ENCODE measurements at places on chromosomes 5 and 9.

DNA sequence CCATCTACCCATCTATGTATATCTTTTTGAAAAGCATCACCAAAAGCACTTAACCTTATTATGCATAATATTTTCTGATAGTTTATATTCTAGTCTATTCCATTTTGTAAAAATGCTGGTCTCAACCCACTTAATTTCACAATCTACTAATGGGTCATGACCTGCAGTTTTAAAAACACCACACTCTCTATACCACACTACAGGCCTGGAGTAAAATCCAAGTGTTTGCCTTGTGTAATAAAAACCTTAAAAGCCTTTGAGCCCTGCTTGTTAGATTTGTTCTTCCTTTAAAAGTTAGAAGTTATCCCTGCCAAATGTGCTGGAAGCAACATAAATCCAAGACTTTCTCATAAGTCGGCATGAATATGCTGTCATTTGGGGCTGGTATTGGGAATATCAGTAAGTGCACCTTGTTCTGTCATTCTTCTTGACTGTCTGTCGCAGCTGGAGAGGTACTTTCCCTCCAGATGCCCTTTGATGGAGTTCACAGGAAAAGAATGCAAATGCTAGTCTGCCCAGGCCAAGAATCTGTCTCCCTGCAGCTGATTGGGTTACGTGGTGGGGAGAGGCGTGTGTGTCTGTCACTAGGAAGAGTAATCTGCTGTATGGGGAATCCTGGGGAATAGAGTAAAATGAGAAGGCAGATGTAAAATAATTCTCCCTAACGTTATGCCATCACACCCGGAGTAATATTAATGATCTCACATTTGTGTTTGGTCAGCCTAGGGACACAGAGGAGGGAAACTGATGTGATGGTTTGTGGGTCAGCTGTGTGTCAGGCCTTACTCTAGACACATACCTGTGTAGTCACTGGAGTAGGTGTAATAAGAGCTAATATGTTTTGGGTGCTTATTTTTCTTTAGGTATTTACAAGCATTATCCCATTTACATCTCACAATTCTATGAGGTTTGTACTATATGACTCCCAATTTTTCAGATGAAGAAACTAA, 79.4 kb downstream of the ZNF366 start:
- no peak for DNase-seq

- DNase-seq: no peak
These were observed 287.8 kb downstream of the TLR4 start for GRCh38 chr9:117992006-117992405.

- no peak for DNase-seq
These were observed 66.0 kb upstream of the RNF130 start for GRCh38 chr5:180137401-180138213.

DNA sequence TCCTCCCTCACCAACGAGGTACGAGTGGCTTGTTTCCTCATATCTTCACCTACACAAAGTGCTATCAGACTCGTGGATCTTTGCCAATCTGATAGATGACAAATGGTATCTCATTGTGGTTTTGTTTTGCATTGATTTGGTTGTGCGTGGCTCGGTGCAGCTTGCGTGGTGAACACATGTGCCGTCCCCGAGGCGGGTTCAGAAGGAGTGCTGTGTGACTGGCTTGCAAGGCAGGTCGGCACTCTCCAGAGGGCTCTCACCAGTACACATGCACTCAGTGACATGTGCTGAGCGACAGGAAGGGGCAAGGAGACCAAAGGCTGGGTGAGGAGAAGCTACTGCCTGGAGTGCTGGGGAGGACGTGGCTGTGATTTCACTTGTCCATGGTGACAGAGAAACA, 95.3 kb upstream of the PITX1 start:
- DNase-seq: no peak

DNA sequence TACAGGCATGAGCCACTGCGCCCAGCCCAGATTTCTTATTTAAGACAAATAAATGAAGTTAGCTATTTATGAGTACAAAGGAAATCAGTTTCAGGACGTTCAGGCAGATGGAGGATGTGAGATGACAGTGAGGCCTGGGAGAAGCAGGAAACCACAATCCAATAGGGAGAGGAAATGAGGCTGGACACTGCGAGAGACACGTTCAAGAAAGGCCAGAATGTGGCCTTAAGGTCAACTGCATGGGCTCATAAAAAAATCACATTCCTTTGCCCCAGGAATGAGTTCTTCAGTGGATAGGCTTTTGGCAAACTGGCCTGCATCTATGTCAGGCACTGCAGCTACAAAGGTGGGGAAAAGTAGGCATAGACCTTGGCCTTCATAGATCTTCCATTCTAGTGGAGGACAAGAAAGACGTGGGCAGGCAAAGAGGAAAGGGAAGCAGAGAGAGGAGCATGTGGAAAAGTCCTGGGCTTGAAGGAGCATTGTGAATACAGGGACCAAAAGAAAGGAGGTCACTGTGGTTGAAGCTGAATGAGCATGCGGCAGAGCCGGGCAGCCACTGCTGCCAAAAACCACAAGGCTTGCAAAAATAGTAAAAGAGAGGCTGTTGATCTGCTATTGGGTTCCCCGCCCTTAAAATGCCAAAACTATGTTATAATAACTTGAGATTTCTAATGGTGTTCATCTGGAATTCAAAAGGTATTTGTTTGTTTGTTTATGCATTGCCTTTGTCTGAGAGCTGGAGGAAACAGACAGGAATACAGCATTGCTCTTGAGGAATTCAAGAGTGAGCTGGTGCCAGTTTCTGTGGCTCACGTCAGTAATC, 133.0 kb downstream of the GNA14 start:
- DNase-seq: no peak

DNA sequence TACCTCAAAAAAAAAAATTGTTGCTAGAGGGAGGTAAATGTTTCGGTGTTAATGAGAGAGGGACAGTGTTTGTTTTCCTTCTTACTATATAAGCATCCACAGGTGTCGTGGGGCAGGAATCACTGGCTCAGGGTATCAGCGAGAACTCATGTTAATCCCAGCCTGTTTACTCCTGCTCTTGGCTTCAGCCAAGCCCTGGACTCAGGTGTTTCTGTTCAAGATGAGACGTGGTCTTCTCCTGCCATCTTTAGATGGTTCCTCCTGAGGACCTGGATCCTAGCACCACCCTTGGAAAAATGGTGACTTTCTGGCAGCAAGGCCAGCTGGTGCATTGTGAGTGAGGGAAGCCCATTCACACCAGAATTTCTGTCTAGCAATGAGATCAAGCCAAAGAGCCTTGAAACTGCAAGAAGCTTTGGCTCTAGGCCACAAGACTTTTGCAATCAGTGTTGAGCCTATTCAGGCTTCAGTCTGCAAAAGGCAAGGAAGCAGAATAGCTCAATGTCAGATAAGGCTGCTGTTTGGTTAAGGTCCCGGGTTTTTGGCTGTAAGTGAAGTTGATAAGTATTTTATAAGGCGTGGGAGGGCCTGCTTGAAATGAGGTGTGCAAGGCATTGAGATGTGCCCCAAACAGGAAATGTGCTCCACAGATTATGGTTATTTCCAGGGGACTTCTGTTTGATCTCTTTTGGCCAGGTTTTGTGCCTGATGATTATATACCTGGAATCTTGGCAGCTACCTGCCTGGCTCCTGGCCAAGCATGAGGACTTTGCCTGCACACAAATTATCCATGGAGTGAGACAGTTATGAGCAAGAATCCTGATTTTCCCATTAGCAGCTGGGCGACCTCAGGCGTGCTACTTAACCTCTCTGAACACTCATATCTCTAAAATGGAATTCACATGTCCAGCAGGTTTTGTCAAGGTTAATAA, 99.8 kb downstream of the TENT4A start:
- no peak for DNase-seq

DNA sequence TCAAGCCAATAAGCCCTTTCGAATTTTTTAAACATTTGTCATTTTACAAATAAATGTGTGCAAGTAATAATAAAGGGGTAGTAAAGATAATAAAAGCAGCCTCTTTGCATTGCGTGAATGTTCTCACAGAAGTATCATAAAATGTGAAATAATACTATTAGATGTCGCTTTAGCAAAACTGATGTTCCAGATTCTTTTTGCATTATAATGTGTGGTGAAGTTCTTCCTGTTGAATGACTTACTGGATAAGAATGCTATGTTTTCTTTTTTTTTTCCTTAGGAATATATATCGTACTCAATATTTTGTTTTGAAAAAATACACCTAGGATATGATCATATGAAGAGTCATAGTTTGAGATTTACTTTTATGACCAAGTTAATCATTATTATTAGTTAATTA, 85.2 kb upstream of the CDH12 start:
- DNase-seq: no peak

DNA sequence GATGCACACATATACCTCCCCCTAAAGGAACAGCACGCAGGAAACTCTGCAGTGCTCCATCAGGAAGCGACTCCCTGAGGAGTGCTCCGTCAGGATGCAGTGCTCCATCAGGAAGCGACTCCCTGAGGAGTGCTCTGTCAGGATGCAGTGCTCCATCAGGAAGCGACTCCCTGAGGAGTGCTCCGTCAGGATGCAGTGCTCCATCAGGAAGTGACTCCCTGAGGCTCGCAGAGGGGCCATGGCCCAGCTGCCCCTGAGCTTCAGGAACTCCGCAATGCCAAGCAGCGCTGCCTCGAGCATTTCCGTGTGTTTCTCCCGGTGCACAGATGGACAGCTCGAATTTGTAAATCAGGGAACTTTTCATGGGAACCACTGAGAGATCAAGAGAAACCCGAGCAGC, 88.1 kb downstream of the PAX5 start:
- DNase-seq: no peak

GRCh38 chr5:139912158-139912557, 116.5 kb downstream of the PSD2 start:
- DNase-seq: no peak

DNA sequence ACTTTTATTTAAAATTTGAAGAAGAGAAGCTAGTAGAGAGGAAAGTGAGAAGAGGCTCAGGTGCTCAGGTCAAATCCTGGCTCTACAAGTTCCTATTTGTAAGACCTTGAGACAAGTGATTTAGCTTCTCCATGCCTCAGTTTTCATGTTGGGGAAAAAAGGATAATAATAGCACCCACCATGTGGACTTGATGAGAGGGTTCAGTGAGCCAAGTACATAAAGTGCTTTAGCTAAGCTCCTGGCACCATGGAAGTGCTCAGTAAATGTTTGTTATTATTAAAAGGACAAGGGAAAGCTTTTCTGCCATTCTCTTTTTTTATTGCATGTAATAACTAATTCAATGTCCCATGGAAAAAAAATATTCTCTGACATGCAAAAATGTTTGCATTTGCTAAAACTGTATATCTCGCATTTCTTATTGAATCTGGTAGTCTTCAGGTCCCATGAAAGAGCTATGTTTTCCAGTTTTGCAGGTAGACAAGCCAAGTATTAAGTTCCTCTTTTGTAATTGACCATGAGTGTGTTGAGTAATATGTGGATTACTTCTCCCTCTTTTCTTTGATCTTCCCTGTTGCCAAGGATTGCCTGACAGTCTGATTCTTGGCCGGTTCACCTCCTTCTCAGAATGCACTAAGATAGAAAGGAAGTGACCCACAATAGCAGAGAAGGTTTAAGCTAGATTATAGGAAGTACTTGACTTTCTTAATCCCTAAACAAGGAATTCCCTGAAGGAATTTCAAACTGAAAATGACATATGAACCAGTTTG, 45.6 kb upstream of the TRIM32 start:
- no peak for DNase-seq

DNA sequence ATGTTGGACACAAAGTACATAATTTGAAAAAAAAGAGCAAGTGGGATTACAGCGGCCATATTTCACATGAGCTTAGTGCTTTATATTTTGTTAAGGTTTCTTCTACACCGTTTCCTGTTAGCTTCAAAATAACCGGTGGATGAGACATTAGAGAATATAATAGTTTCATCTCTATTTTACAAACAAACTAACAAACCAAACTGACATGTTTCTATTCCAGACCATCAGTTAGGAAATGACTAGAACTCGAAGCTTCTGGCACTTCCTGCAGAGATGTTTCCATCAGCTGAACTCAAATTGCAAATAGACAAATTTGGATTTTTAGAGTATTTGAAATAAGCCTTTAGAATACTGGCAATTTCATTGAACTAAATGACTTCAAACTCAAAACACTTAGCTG, 86.5 kb downstream of the MTRR start:
- DNase-seq: no peak

DNA sequence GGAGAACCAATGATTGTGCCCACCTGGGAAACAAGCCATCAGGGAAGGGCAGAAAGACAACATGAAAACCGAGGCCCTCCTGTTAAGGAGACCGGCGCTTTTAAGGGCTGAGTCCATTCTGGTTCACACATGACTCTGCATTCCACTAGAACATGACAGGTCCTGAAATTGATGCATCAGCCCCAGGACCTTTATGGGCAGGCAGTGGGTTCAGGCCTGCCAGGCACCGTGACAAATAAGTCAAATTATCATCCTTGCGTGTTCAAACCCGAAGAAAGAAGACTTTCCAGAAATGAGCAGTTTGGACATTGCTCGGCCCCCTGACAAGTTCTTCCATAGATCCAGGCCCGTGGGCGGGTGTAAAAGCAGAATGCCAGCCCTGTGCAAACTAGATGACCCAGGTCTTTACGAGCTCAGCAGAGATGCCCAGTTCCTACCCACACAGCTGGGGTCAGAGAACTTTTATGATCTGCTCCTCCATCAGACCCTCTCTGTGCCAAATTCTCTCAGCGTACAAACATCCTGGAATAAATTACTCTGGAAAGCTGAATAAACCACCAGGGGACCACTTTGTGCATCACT, 295.5 kb upstream of the WWC1 start:
- no peak for DNase-seq

GRCh38 chr9:1453636-1454035, 403.5 kb downstream of the DMRT2 start:
- DNase-seq: no peak

- DNase-seq: no peak
These were observed 3.4 kb downstream of the IL13 start for GRCh38 chr5:132661231-132662003.

GRCh38 chr5:50853151-50853550, 186.7 kb downstream of the PARP8 start:
- no peak for DNase-seq

- DNase-seq: no peak
These were observed 34.6 kb upstream of the JADE2 start for GRCh38 chr5:134490925-134491271.

DNA sequence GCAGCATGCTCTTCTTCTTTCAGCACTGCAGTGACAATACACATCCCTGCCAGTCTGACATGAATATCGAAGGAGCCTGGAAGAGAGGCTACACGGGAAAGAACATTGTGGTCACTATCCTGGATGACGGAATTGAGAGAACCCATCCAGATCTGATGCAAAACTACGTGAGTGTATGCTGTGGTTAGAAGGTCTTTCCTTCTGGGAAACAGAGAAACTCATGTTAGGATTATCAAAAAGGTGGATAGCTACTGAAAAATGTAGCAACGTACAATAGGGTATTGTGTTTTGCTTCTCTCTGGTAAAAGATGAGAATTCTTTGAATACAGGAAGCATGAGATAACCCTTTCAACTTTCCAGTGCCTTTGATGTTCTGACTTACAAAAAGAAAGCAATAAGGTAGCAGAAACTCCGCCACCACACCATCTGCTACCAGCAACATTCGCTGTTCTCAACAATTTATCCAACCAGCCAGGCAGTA, 133.3 kb downstream of the PCSK5 start:
- no peak for DNase-seq

- DNase-seq: no peak
These were observed 59.0 kb upstream of the NUDT12 start for GRCh38 chr5:103621548-103621930.

DNA sequence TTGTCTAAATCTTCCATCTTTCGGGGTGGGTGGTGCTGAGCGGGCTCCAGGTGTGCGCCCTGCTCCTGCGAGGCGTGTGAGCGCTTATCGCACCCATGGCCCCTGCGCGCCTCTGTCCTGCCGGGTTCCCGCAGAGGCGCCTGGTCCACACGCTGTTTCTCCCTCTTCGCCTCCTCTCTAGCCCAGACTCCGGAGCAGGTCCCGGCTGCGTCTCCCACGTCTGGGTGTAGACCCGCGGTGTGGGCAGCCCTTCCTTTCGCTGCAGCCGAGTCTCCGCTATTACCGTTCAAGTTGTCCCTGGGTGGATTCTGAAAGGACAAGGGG, 40.5 kb upstream of the PLEKHG4B start:
- no peak for DNase-seq

All from stimulated activated CD4-positive, alpha-beta T cell treated with anti-CD3 and anti-CD28 coated beads, Interleukin-1b, Interleukin-23, amount 100 ng/mL, for 1 hour (primary cell).